M059J (cell line): ENCODE measurements at places on chromosomes 4 and X.

GRCh38 chr4:127217586-127218229, 415.0 kb upstream of the INTU start:
- DNase-seq = no peak

DNA sequence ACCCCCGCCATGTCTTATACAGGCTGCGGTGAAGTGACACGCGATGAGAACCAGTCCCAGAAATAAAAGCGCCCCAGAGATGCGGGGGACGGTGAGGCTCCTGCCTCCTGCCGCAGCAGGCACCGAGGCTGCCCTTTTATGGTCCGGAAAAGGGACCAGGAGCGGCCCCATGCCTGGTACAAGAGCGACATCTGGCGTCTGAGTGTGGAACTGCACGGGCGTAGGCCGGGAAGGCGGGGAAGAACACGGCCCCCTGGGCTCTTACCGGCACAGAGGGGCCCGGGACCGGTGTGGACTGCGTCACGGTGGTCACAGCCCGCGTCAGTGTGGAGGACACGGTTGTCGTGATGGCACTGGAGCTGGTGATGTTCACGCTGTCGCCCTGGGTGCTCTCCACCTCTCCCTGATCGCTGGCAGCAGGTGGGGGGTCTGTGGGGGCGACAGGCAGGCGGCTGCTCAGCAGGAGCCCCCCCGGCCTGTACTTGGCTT, 8.9 kb upstream of the RENBP start:
- DNase-seq = peak; percentile 55

GRCh38 chr4:47662975-47663374, 174.9 kb downstream of the CORIN start:
- DNase-seq = peak; percentile 20

GRCh38 chr4:102625232-102625930, 124.2 kb downstream of the NFKB1 start:
- DNase-seq = peak; percentile 41

DNA sequence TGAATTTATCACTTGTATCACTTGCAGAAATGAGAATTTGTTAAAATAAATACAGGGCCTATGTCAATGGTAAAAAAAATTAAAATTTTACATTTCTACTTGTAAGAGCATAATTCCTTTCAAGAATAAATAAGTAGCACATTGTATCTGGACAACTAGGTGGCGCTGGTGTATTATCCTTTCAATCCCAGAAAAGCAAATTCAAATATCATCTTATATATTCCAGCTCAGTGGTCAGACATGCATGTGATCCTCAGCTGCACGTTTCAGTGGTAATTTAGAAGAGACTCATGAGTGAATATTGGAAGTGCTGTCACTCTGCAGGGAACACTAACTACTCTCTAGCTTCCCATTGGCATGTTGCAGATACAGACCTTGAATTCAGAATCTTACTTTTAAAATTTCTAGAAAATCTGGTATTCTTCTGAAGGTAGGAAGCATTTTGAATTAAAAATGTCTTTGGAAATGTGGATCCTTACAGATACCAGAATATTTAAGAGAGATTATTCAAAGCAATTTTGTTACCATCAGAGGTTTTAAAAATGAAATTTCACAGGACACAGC, 1414.7 kb upstream of the TENM3 start:
- peak; percentile 66 for DNase-seq
